ENCODE measurements at places on chromosomes 7 and 10. TPM values are rescaled to one million over a fixed set of nuclear protein-coding genes. Genes with fewer than 3 reads are reported as not detected.

Gene TMEM140
- 25.4 TPM for polyA plus RNA-seq

Gene FAM25C
- polyA plus RNA-seq: not detected

Gene AKR1D1
- not detected for polyA plus RNA-seq

Gene CRTAC1
- polyA plus RNA-seq: 0.47 TPM

Gene EXOSC1
- 29.4 TPM for polyA plus RNA-seq

Gene RAB19
- not detected for polyA plus RNA-seq

Gene CFAP70
- 0.08 TPM for polyA plus RNA-seq

Gene PNLIPRP2
- 0.01 TPM for polyA plus RNA-seq

Gene OLAH
- polyA plus RNA-seq: not detected

Gene CPA4
- 0.09 TPM for polyA plus RNA-seq

Gene ZDHHC16
- polyA plus RNA-seq: 24.6 TPM

Gene LRRC18
- polyA plus RNA-seq: not detected

Gene BAIAP2L1
- 0.80 TPM for polyA plus RNA-seq

Gene PSD
- 0.25 TPM for polyA plus RNA-seq

Gene NPFFR1
- polyA plus RNA-seq: under 0.01 TPM

Gene ICA1
- 1.6 TPM for polyA plus RNA-seq

Gene PLAC9
- polyA plus RNA-seq: 9.4 TPM

Gene TRPV5
- polyA plus RNA-seq: not detected

Gene PNLIPRP1
- polyA plus RNA-seq: not detected

Gene NANOS1
- polyA plus RNA-seq: 32.8 TPM

Gene ITGB8
- polyA plus RNA-seq: 0.04 TPM

Gene NOC3L
- polyA plus RNA-seq: 6.3 TPM

Gene ANKRD61
- 0.13 TPM for polyA plus RNA-seq

Gene PTPRZ1
- 0.08 TPM for polyA plus RNA-seq

Gene LIPN
- not detected for polyA plus RNA-seq

Gene TFEC
- 0.17 TPM for polyA plus RNA-seq

Gene CPN1
- polyA plus RNA-seq: not detected

Gene CHAT
- not detected for polyA plus RNA-seq

Gene NT5C2
- 57.6 TPM for polyA plus RNA-seq

Gene LOXL4
- 2.9 TPM for polyA plus RNA-seq

Gene PPIF
- 297 TPM for polyA plus RNA-seq

Gene IDE
- polyA plus RNA-seq: 18.7 TPM

Gene CUBN
- polyA plus RNA-seq: 0.36 TPM

Gene PRSS37
- not detected for polyA plus RNA-seq

Gene SH3PXD2A
- polyA plus RNA-seq: 3.0 TPM

Gene SPDYE1
- not detected for polyA plus RNA-seq

Gene TMEM254
- 5.7 TPM for polyA plus RNA-seq

Gene NUTM2B
- polyA plus RNA-seq: not detected

Gene OPTN
- 518 TPM for polyA plus RNA-seq

Gene PNLIPRP3
- polyA plus RNA-seq: not detected

Gene PLEKHS1
- 0.10 TPM for polyA plus RNA-seq

Gene CDHR3
- polyA plus RNA-seq: 0.31 TPM

Gene XRCC2
- 0.01 TPM for polyA plus RNA-seq

Gene PRR15
- polyA plus RNA-seq: not detected

Gene TAS2R4
- polyA plus RNA-seq: 0.04 TPM

Gene PIP
- polyA plus RNA-seq: 0.18 TPM

Gene MRC1
- 2.0 TPM for polyA plus RNA-seq

Gene CDH23
- 1.00 TPM for polyA plus RNA-seq

Gene DLG5
- polyA plus RNA-seq: 18.3 TPM

Gene HOGA1
- polyA plus RNA-seq: 1.7 TPM

Gene CDC14C
- not detected for polyA plus RNA-seq

Gene OGDH
- 181 TPM for polyA plus RNA-seq

Gene EGFR
- 10.9 TPM for polyA plus RNA-seq

Gene CRYGN
- not detected for polyA plus RNA-seq

Gene BTBD16
- not detected for polyA plus RNA-seq

Gene MSS51
- 8.9 TPM for polyA plus RNA-seq

Gene SPDYE2B
- not detected for polyA plus RNA-seq

Gene RPP30
- polyA plus RNA-seq: 66.3 TPM

Measured in psoas muscle (tissue), 8 donors.